Gastrocnemius medialis (tissue), 4 donors: ENCODE measurements at places on chromosomes 6 and 20.

- DNase-seq = no peak
These were observed 9.7 kb downstream of the BTN3A1 start for GRCh38 chr6:26411751-26412150.

- DNase-seq = no peak
These were observed 296.7 kb downstream of the SAMD5 start for GRCh38 chr6:147805155-147805554.

DNA sequence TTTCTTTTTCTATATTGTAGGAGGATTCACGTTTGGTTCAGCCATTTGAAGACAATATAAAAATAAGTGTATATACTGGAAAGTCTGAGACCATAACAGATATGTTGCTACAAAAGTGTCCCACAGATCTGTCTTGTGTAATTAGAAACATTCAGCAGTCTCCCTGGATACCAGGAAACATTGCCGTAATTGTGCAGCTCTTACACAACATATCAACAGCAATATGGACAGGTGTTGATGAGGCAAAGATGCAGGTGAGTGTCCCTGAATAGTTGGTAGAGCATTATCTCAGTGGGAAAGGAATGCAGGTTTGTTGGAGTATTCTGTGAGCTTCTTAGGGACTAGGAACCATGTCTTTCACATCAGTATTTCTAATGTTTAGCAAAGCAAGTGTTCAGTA is 18.3 kb upstream of the ADGRF4 start:
- DNase-seq = no peak

- no peak for DNase-seq
These were observed 327.1 kb upstream of the PRDM1 start for GRCh38 chr6:105759015-105759414.

- no peak for DNase-seq
These were observed 3.7 kb downstream of the FBXO5 start for GRCh38 chr6:152979116-152979515.
